ENCODE measurements at places on chromosomes 3 and 15.

GRCh38 chr15:75076277-75076676, 52.9 kb downstream of the PPCDC start:
- DNase-seq = no peak

- DNase-seq = no peak
Observed at GRCh38 chr3:195010551-195011100, 260.3 kb downstream of the XXYLT1 start.

GRCh38 chr3:70527026-70527425, 214.6 kb upstream of the MDFIC2 start:
- DNase-seq = no peak

GRCh38 chr3:5245927-5246326, 58.4 kb downstream of the EDEM1 start:
- no peak for DNase-seq

- DNase-seq = no peak
Observed at GRCh38 chr3:157120071-157120892, 39.7 kb downstream of the CCNL1 start.

- no peak for DNase-seq
Observed at GRCh38 chr3:134376385-134376765, 2.1 kb upstream of the AMOTL2 start.

- DNase-seq = no peak
Observed at GRCh38 chr3:130941793-130942192, 47.9 kb downstream of the ATP2C1 start.

GRCh38 chr3:65793495-65794200, 245.1 kb downstream of the MAGI1 start:
- DNase-seq = no peak

DNA sequence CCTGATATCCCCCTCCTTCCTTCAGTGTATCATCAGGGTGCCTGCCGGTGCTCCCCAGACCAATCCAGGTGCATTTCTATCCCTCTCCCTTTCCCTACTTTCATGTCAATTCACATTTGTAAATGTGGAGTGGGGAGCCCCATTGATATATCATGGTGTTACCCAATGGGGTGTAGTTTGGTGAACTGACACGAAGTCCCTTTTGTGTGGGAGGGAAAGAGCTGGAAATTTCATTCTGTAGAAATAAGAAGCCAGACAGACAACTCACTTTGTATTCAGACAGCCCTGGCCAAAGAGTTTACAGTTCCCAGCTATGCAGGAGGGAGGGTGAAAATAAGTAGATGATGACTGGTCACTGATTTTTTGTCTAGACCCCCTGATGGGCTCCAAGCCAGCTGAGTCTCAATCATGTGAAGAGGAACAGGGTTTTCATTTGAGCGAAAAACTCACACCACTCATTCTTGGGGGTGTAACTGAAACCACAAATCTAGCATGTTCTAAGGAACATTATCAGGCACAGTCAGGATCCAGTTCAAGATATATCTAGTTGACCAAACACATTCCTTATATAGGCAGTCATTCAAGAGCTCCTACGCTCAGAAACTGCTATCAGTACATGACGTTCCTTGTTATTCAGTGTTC, 58.9 kb downstream of the LMCD1 start:
- DNase-seq = no peak

GRCh38 chr3:129016356-129016719, 15.2 kb downstream of the EFCC1 start:
- no peak for DNase-seq

- DNase-seq = no peak
Observed at GRCh38 chr15:42474827-42475226, 16.1 kb downstream of the ZNF106 start.

DNA sequence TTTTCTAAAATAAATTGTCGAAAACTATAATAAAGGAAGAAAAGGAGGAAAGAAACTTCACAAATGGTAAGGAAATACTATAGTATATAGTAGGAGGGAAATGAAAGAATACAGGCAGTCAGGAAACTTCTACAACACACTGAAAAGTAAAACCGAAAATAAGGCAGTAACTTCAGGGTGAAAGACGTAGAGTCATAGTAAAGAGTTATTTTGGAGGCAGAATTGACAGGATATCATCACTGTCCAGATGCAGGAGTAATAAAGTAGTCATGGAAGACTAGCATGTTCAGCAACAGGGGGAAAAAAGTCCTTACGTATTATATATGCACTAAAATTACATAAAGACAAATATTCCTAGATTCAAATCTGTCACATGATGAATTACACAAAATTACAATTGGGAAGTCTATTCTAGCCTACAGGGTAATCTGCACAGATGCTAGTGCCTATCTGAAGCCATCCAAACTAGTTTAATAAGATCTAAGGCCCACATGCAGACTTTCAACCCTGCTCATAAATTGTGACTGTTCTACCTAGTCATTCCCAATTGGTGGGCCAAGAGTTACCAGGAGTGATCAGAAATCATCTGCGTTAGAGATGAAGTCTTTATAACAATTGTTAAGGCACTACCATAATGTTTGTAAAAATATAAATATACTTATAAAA, 14.0 kb downstream of the VPS13C start:
- DNase-seq = no peak

GRCh38 chr3:178152031-178152806, 384.0 kb upstream of the KCNMB2 start:
- DNase-seq = no peak

DNA sequence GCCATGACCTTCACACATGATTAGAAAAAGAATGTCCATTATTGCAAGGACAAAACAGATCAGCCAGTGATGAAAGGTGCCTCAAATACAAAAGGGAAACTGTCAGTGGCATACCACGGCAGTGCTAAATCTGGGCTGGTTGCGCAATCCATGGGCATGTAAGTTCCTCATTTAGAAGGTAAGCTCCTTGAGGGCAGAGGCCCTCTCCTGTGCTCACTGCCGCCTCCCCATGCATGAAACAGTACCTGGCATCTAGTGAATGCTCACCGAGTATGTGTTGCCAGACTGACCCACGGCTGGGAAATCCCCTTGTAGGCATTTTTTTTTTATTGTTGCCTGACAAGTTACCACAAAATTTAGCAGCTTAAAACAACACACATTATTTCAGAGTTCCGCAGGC, 312.1 kb upstream of the CHRM5 start:
- DNase-seq = no peak

DNA sequence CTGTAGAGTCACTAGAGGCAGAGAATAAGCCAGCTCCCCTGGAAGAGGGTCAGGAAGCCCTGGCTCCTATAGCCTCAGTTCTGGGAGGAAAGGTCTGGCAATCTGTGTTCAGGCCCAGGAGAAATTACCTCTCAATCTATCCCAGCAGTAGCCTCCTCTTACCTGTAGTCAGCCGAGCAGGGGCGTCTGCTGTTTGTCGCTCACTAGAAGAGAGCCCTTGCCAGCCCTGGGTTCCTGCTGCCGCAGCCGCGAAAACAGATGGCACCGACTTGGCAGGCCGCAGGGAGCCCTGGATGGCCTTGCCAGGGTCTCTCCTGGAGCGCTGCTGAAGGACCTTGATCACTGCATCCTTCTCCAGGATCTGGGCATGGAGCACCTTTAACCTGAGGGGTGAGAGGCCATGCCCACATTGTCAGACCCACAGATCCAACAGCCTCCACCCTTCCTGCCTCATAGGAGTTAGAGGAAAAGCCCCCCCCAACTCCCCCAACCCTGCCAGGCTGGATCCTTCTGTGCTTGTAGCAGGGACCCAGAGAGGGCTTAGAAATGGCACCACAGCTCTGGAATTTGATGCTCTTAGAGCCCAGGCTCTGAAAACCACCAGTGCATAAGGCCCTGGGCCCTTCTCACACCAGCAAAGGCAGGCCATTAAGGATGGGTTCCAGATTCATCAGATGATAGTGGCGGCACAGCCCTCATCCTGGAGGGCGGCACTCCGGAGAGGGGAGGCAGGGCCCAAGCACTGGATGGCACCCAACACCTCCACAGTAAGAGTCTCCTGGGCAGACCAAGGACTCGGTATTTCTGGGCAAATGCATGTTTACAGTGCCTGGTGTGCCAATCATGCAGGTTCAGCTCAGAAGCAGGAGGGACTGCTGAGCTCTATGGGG, 14.9 kb downstream of the AMOTL2 start:
- DNase-seq = no peak

- DNase-seq = peak; percentile 69
Observed at GRCh38 chr3:114496021-114496434, 202.2 kb downstream of the TIGIT start.

DNA sequence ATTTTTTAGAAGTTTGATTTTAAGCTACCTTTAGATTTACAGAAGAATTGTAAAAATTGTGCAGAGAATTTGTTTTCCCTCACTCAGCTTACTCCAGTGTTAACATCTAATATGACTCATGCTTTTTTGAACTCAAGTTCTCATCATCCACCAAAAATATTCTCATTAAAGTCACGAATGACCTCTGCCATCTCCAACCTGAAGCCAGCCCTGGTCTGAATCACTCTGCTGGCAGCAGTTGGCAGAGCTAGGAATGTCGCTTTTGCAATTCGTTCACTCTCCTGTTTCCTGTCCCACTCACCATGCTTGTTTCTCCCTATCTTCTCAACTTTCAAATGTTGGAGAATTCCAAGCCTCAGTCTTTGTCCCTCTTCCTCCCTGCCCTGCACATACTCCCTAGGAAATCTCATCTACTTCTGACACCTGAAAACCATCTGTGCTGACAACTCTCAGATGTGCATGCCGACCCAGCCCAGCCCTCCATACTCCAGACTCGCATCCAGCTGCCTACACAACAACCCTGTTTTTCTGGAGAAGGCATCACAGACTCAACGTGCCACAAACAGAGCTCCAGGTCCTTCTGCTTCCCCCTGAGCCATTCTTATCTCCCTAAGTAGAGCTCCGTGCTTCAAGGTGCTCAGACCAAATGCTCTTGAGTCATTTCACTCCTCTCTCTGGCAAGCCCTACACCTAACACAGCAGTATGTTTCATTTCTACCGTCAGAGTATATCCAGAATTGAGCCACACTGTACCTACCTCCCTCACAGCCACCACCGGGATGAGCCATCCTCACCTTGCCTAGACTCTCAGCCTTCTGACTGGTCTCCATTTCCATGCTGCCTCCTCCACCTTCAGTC, 24.9 kb downstream of the PRR23E start:
- DNase-seq = no peak

DNA sequence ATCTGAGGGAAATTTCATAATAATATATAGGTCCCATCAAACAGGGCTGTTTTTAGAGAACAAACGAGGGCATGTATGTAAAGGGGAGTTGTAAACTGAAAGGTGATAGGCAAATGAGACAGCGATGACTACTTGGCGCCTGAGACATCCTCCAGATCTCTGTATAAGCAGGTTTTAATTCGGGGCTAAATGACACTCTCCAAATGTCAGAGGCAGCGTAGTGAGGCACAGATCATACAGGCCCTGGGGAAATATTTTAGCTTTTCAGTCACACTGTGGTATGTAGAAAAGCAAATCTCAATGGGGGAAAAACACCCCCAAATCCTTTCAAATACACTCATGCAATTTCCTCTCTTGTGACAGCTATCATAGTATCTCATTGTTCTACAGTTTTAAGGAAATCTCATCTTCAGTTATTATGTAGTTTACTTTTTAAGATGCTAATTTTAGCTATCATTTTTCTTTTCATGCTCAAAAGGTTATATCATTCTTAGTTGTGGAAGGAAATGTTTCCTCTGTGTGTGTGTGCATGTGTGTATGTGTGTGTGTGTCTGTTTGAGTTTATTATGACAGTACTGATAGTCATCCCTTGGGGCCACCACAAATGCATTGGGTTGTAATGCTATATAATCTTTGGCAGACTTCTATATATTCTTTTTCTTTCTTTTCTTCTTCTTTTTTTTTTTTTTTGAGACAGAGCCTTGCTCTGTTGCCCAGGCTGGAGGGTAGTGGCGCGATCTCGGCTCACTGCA, 1.1 kb downstream of the TPRG1 start:
- DNase-seq = no peak

GRCh38 chr15:83545804-83546511, 98.8 kb downstream of the SH3GL3 start:
- no peak for DNase-seq

DNA sequence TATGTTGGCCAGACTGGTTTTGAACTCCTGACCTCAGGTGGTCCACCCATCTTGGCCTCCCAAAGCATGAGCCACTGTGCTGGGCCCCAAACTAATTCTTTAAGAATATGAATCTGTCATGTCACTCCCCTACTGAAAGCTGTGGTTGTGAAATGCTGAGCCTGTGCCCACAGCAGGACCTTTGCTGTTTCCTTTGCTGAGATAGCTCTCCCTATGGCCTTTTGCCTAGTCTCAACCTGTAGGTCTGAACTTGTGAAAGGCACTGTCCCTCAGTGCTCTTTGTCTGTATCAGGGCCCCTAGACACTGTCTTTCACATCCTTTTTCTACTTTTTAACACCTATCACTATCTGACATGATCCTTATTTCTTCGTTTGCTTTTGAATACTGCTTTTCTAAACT, 62.7 kb upstream of the CCR4 start:
- no peak for DNase-seq

DNA sequence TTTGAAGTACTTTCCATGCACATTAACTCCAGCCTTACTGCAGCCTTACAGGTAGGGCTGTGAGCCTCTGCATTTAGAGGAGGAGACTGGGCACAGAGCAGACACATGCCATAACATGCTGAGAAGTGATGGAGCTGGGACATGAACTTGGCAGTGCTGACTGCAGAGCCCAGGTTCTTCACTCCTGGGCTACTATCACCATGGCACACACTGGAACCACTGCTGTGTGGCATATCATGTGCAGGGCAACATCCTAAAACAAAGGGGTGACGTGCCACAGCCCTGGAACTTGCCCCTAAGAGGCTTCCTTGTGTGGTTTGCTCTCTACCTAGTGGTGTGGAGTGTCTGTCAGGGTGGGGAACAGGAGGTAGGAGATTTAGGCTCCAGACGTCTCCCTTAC, 25.4 kb downstream of the EHD4 start:
- DNase-seq = no peak

GRCh38 chr15:54559405-54560069, 581.3 kb downstream of the UNC13C start:
- no peak for DNase-seq

DNA sequence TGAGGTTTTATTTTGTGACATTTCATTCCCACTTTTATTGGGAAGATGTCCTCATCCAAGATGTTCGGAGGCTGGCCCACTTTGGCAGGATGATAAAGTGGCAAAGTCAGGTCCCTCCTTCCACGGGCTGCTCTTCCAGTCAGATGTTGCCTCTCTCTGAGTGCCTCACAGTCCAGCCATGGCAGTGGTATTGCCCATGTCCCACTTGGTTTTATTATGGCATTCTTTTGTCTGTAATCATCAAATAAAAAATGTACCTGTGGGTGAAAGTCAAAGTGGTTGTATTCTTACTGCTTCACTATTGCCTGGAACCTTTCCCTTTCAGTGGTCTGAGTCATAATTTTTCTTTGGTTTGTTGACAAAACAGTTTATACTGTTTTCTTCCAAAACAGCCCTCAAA, 20.2 kb downstream of the ARNT2 start:
- no peak for DNase-seq

DNA sequence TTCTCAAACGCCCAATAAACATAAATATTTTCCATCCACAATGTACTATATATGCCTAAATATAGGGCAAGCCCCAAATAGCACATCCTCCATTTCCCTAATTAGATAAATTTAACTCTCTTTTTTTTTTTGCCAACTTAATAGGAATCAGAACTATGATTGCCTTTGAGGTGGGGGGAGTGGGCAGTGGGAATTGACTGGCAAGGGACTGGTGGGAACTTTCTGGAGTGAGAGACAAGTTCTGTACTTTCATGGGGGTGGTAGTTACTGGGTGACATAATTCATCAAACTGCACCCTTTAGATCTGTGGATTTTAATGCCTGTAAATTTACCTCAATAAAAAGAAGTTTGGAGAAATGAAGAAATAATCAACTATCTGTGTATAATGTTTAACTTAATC, 88.2 kb upstream of the CTDSPL start:
- no peak for DNase-seq

Measured in NCI-H446 treated with DMSO at 0.1 percent for 48 hours (cell line).